ENCODE measurements at places on chromosomes 13 and 19.

DNA sequence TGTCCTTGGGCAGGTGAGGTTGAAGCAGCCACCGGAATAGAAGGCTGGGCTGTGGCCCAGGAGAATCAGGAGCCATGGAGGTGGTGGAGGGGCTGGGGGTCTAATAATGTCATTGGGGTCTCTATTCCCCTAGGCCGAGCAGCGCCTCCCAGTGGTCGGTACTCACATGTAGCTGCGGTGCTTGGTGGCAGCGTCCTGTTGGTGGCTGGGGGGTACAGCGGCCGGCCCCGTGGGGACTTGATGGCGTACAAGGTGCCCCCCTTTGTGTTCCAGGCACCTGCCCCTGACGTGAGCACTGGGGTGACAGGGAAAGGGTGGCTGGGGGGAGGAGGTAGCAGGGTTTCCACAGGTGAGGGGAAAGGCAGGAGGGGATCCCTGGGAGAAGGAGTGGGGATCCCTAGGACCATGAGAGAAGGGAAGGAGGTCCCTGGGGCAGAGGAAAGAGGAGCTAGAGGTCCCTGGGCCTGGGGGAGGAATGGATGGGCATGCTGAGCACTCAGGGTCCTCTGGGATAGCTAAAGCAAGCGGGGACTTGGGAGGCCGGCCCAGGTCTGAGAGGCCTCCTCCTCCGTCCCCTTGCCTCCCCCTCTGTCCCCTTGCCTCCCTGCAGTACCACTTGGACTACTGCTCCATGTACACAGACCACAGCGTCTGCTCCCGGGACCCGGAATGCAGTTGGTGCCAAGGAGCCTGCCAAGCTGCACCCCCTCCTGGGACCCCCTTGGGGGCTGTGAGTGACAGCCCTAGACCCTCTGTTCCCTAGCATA lies 18.1 kb downstream of the MEGF8 start:
- DNase-seq: no peak

- peak; percentile 31 for DNase-seq
Observed at GRCh38 chr19:18257503-18258470, 16.5 kb downstream of the IQCN start.

DNA sequence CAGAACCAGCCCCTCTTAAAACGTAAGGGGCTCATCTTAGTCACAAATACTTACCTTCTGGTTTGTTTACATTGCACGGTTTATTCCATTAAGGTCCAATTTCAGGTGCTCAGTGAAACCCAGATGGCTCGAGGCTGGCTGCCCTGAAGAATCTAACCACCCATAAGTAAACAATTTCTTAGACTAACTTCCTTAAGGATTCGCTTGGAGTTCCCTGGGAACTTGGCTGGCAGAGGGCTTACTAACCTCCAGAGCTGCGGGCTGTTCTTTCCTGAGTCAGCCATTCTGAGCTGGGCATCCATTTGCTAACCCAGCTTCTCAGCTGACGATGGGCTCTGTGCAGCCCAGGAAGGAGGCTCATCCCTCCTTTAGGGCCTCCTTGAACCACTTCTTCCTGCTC lies 262.1 kb downstream of the FGF9 start:
- no peak for DNase-seq

- DNase-seq: peak; percentile 86
Observed at GRCh38 chr19:47210689-47211316, 20.2 kb downstream of the BBC3 start.

DNA sequence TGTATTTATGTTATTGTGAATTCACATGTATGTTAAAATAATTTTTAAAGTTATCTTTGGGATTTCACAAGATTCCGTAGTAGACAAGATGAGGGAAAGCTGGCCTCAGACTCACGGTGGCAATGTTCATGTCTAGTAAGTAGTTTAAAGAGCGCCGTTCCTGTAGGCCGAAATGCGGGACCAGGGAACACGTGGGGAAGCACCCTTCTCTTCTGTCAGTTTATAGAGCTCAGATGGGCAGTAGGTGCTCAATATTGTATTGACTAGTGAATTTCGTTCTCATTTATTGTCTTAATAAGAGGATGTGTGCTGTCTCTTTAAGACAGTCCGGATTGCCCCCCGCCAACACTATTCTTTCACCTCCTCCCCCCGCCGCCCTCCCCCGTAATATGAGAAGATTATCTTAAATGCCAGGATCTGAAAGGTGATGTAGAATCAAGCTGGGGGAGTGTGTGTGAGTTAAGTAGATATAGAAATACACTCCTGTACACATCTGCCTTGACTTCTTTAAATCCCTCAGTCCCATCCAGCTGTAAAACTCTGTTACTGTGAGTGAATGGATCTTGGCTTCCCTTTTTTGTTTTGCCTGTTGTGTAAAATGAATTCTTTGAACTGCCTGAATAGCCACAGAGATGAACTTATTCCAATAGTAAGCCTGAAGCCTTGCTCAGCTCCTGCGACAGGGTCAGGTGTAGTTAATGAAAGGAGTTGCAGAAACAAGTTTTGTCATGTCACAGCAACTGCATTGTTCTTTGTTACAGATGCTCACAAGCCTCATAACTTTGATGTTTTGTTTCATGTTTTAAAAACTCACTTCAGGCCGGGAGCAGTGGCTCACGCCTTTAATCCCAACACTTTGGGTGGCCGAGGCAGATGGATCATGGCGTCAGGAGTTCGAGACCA lies 1.3 kb downstream of the LAMP1 start:
- no peak for DNase-seq

DNA sequence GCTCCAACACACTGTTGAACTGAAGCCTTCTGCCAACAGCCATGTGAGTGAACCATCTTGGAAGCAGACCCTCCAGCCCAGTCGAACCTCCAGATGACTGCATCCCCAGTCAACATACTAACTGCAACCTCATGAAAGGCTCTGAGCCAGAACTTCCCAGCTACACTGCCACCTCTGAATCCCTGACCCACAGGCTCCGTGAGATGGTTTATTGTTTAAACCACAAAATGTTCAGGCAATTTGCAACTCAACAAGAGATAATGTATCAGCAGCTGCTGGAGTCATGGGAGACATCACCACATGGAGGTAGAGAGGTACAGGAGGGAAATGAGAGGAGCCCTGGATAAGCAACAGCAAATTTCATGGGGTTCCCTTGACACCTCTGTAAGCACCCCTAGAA lies 266.4 kb upstream of the NBEA start:
- peak; percentile 16 for DNase-seq

DNA sequence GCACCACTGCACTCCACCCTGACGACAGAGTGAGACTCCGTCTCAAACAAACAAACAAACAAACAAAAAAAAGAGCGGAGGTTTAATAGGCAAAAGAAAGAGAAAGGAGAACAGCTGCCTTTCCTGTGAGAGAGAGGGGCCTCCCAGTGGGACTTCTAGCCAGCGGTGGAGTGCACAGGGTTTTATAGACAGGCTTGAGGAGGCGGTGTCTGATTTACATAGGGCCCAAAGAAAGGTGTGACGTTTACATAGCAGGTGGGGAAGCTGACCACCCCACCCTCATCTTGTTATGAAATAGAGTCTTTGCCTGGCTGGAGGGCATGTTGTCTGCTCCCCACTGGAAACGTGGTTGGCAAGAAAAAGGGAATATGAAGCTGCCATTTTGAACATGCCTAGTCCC lies 106.0 kb upstream of the CSNK1A1L start:
- DNase-seq: no peak

GRCh38 chr13:102993348-102993747 lies 72.9 kb downstream of the SLC10A2 start:
- DNase-seq: no peak

- no peak for DNase-seq
Observed at GRCh38 chr13:33543631-33544265, 258.2 kb upstream of the STARD13 start.

GRCh38 chr19:29172302-29172701 lies 40.6 kb downstream of the UQCRFS1 start:
- no peak for DNase-seq

GRCh38 chr13:79245937-79246577 lies 160.0 kb downstream of the RBM26 start:
- no peak for DNase-seq

- DNase-seq: peak; percentile 59
Observed at GRCh38 chr19:7674010-7675005, 2.6 kb upstream of the MCEMP1 start.

DNA sequence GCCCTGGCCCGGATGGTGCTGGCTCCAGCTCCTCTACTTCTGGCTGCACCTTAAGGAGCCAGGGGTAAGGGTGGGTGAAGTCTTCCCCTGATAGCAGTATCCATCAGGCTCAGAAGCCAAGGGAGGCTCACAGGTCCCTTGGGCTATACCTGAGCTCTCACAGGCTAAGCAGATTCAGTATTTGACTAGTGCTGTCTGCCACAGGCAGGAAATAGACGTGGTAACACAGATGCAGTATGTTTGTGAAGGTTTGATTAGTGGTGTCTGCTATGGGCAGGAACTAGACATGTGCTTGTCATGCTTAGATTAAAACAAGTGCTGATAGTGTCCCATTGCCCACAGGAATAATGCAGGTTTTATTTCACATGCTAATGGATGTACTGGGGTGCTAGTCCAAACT lies 4.0 kb downstream of the SYT5 start:
- no peak for DNase-seq

DNA sequence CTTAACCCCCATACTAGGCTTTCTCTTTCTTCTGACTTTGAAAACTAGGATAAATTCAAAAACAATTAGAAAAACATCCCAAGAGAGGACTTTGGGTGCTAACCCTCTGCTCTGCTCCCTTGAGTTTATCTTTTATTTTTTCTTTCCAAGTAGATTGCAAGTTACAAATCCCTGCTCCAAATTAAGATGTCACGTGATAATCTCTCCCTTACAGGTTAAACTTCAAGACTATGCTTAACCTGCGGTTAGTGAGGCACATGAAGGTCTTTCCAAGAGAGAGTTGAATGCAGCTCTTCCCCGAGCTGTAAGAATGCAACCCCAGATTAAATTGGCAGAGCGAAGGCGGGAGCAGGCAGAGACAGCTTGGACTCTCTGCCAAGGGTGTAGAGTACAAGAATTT lies 12.2 kb upstream of the ZNF507 start:
- DNase-seq: no peak

DNA sequence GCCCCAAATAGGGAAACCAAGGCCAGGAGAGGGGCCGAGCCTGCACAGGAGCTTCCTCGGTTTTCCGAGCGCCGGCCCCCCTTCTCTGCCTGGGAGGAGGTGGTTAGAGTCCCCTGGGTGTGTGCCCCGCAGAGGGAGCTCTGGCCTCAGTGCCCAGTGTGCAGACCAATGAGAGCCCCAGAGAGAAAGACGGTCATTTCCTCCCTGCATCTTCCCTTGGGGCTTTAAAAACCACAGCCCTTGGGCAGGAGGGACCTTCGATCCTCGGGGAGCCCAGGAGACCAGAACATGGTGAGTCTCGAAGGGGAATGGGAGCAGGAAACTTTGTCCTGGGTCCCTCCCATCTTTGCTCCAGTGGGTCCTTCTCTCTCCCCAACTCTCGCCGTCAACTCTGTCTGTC lies at the start of gene C5AR1:
Gene C5AR1, plus strand, starts transcription at position 254 of the 400 bp plus-strand sequence. Its CDS starts 35 bp downstream, at position 289.
- DNase-seq: no peak

GRCh38 chr13:81846771-81847170 lies 1505.8 kb upstream of the SPRY2 start:
- DNase-seq: no peak

DNA sequence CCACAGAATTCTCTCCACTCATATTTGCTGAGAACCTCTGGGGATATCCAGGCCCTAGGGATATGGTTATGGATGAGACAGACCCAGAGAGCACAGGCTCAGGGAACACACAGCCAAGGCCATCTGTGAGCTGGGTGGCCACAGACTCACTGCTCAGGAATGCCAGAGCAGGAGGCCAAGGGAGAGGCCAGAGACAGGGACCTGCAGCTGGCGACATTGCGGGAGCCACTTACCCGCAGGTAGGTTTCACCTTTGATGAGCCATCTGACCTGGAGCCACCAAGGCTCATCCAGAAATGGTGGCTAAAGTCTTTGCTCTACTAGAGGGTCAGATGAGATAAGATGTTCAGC lies 29.4 kb downstream of the CCNE1 start:
- peak; percentile 53 for DNase-seq

- DNase-seq: peak; percentile 83
Observed at GRCh38 chr19:16382775-16383543, 58.3 kb downstream of the KLF2 start.

DNA sequence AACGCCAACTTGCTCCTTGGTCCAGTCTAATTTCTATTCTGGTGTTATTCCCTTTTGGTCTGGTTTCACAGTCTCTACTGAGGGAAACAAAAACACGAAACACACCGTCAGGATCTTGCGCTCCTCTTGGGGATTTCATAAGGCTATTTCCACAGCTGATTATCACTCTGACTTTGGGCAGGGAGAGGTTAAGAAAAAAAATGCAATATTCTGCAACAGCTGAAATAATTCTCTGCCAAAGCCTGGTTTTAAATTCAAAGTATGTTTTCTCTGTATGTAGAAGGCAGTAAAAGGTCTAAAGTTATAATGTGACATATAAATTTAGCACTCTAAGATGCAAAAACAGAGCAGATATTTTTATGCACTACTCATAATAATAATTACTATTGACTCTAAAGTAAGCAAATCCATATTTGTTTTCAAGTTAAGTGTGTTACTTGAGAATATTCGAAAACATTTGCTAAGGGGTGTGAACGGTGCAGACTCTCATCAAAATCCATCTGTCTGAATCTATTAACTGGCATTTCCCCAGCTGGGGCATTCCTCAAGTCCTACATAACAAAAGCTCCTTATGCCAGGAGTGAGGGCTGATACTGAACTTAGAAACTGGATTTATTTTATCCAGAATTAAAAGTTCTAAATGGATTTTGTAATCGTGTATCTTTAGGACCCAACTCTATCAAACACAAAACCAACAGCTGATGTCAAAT lies 38.4 kb upstream of the STARD13 start:
- no peak for DNase-seq

DNA sequence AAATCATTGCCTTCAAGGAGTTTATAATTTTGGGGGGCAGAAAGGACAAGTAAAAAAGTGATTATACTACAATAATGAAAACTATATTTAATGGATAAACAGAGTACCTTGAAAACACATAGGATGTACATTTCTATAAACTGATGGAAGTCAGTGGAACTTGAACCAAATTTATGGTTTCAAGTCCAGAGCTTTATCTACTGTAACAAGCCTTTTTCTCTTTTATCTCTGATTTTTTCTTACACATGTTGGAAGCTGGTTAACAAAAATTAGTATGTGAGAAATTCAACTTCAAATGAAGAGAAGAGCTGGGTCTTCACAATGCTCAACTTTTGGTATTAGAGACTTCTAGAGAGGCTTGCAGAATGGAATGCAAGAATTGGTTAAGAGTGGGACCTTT lies 393.6 kb downstream of the LMO7 start:
- DNase-seq: no peak

GRCh38 chr13:28528848-28529247 lies 33.9 kb upstream of the FLT1 start:
- DNase-seq: peak; percentile 24

GRCh38 chr13:58085819-58086218 lies 454.3 kb downstream of the PCDH17 start:
- no peak for DNase-seq

- DNase-seq: peak; percentile 40
Observed at GRCh38 chr19:18895038-18895823, 727 bp downstream of the CERS1 start.

DNA sequence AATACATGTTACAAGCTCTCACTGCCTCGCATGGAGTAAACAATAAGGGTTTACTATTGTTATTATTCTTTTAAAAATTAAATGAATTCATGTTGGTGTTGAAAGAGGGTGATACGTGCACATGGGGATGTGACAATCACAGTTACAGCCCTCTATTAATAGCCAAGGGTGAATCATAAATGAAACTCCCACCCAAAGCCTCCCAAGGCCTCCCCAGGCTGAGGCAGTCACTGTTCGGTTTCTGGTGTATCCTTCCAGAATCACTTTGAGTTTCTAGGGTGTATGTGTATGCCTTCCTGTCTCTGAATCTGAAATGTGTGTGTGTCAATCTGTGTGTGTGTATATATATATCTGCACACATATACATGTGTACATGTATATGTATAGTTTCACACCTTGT lies 73.4 kb downstream of the AKAP11 start:
- DNase-seq: no peak

- no peak for DNase-seq
Observed at GRCh38 chr19:5672708-5673459, 7.4 kb downstream of the MICOS13 start.
